ENCODE measurements at places on chromosomes 1 and 21.

- peak; percentile 72 for DNase-seq
Measured at GRCh38 chr1:244214009-244214967, 163.2 kb downstream of the ZBTB18 start.

DNA sequence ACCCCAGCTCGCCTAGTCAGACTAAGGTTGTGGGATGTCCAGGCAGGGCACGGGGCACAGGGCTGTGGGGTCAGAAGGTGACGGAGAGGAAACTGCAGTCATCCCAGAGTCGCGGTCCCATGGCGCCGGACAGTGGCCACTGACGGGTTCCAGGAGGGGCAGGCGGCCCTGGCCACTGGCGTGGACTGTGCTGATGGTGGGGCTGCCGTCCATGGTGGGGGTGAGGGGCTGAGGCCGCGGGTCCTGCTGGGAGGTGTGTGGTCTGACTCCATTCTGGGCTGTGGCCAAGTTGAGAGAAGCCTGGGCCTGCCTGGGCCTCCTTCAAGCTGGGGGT, 32.0 kb downstream of the PCNT start:
- no peak for DNase-seq

GRCh38 chr21:35257413-35257812, 208.3 kb upstream of the RUNX1 start:
- peak; percentile 50 for DNase-seq

- DNase-seq, result no peak
Measured at GRCh38 chr1:1216770-1217620, 3.0 kb upstream of the TNFRSF4 start.

GRCh38 chr1:34884961-34885360, 25.4 kb upstream of the SMIM12 start:
- DNase-seq, result no peak

Measured in AG08396 (cell line).